ENCODE measurements at places on chromosomes 2 and 18.

GRCh38 chr2:30721241-30721640, 86.0 kb downstream of the CAPN13 start:
- no peak for DNase-seq

- DNase-seq = no peak
Observed at GRCh38 chr18:49907346-49907929, 94.1 kb upstream of the ACAA2 start.

DNA sequence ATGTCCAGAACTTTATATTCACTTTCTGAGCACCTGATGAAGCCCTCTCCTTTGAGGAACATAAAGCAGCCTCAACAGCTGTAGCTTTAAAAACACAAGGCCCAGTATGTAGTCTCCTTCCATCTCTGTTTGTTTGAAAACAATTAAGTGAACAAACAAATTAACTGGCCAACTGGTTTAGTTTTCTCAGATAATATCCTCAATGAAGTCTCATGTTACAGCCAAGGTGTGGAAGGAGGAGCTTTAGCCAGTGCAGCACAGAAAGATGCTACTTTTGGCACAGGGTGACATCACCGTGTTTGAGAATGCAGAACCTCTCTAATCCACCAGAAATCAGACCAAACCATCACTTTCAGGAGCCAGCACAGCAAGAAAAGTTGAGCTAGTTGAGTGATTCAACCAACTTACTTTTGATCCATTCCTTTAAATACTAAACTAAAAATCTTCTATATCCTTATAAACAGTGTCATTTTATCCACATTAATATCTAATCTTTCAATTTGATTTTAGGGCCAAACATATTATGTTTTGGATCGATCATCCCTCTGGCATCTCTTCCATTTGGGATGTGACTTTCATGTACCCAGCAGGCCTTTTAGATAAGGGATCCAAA, 488.7 kb downstream of the ARHGAP15 start:
- DNase-seq = no peak

GRCh38 chr2:237482485-237482884, 4.6 kb upstream of the MLPH start:
- DNase-seq = no peak

GRCh38 chr18:24432618-24433017, 6.1 kb downstream of the IMPACT start:
- DNase-seq = no peak

- no peak for DNase-seq
Observed at GRCh38 chr2:50719837-50720696, 311.9 kb downstream of the NRXN1 start.

DNA sequence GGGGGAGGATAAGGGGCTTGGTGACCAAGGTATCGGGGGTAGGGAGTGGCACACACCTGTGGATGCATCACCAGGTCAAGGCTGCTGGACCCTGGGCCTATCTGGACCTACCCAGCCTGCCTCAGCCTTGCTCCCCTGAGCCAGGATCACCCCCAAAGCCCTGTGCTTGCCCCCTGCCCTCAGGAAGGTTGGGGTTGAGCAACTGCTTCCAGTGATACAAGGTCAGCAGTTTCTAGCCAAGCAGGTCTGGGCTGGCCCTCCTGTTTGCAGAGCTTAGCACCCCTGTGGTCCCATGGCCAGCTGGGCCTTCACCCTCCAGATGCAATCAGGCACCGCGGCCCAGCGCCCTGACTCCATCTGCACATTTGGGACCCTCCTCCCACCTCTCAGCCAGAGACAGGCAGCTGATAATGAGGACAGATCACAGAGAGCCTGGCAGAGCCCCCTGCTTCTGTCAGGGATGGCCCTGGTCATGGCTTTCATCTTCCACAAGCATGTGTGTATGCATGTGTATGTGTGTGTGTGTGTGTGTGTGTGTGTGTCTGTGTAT, 154.6 kb downstream of the TFCP2L1 start:
- no peak for DNase-seq
